ENCODE measurements at places on chromosomes 11 and 22.

GRCh38 chr11:2961080-2961479, 31.0 kb downstream of the NAP1L4 start:
- DNase-seq, result no peak

GRCh38 chr11:107705027-107705426, 6.8 kb downstream of the SLN start:
- DNase-seq, result no peak

DNA sequence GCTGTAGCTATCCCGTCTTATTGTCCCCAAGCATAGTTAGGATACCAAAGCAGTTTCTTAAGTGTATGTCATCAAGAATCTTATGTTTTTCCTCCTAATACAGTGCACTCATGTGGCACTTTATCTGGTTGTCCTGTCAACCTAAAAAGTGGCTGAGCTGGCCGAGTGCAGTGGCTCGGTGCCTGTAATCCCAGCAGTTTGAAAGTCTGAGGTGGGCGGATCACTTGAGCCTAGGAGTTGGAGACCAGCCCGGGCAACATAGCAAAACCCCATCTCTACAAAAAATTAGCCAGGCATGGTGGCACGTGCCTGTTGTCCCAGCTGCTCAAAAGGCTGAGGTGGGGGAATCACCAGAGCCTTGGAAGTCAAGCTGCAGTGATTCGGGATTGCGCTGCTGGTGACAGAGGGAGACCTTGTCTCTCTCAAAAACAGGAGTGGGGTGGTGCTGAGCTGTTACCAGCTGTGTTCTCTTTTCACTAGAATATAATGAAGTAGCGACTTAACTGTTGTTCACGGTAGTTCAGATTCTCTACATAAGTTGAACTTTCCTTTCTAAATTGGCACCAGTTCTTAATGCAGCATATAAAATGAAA, 48.1 kb downstream of the EP300 start:
- no peak for DNase-seq

DNA sequence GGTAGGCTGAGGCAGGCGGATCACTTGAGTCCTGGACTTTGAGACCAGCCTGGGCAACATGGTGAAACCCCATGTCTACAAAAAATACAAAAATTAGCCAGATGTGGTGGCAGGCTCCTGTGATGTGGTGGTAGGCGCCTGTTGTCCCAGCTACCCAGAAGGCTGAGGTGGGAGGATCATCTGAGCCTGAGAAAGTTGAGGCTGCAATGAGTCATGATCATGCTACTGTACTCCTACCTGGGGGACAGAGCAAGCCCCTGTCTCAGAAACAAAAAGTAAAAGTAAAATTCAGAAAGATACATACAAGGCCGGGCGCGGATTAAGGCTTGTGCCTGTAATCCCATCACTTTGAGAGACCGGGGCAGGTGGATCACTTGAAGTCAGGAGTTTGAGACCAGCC, 6.3 kb downstream of the LDHAL6A start:
- no peak for DNase-seq

GRCh38 chr11:7869467-7869866, 61.6 kb downstream of the OR10A6 start:
- DNase-seq, result no peak

DNA sequence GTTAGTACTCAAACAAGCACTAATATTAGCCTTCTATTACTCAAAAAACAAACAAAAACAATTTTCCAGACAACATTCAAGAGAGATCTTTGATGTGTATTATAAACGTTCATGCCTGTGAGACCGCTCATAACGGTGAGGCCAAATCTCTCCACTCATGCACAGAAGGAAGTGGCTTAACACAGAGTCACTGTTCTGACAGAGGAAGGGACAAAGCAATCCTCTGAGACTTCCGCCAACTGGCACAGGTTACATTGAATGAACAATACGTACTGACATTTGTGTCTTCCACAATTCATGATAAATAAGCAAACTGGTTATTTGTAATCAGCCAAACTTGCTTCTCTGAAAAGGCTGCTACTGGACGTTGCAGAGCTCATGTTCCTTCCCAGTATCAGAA, 30.5 kb downstream of the CHKA start:
- no peak for DNase-seq

GRCh38 chr11:16795146-16795545, 56.7 kb downstream of the C11orf58 start:
- DNase-seq, result no peak

GRCh38 chr11:59097113-59097708, 9.8 kb upstream of the FAM111B start:
- DNase-seq, result peak; percentile 37

GRCh38 chr22:38788021-38788816, 5.7 kb downstream of the DNAL4 start:
- DNase-seq, result no peak

DNA sequence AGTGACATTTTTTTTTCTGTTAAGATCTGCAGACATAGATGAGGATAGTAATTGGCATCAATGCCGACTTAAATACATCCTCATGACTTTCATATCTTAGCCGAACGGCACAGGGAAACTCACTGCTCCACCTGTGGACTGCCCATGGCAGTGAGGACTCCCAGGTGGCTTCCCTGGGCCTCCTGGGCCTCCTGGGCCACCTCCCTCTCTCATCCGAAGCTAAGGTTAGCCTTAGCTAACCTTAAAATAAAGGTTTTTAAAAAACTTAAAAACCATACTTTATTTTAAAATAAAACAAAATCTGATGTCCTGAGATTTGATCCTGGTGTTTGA, 38.1 kb upstream of the TSKU start:
- DNase-seq, result no peak

DNA sequence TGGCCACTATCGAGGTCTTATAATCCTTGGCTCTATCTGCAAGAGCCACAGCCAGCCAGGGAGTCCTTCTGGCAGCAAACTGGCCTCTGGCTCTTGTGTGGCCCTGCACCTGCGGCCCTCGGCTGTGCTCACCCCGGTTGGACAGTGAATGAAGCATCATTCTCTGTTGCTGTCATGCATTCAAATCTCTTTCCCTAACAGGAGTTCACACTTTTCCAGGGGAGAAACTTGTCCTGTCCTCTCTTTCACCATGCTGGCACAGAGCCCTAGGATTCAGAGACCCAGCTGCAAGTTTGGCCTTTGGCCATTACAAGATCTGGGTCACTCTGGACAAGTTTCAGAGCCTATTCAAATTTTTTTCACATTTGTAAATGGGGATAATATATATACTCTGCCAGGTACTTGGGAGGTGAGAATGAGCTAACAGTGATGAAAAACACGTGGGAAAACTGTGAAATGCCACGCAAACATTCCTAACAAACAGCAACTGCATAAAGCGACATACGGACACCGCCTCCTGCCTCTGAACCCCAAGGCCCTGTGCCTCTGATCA, 34.2 kb downstream of the TMEM184B start:
- DNase-seq, result no peak
